Activated CD8-positive, alpha-beta memory T cell treated with anti-CD3 and anti-CD28 coated beads, Interleukin-2, amount 50 U/mL, for 4 hours (primary cell): ENCODE measurements at places on chromosomes 7 and 10.

DNA sequence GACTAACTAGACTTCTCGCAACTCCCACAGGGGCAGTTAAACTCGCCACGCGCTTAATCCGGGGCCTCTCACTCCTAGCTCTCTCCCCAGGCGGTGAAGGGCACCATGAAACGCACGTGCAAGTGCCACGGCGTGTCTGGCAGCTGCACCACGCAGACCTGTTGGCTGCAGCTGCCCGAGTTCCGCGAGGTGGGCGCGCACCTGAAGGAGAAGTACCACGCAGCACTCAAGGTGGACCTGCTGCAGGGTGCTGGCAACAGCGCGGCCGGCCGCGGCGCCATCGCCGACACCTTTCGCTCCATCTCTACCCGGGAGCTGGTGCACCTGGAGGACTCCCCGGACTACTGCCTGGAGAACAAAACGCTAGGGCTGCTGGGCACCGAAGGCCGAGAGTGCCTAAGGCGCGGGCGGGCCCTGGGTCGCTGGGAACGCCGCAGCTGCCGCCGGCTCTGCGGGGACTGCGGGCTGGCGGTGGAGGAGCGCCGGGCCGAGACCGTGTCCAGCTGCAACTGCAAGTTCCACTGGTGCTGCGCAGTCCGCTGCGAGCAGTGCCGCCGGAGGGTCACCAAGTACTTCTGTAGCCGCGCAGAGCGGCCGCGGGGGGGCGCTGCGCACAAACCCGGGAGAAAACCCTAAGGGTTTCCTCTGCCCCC, 19.5 kb downstream of the WNT8B start:
- DNase-seq, result peak; percentile 70

DNA sequence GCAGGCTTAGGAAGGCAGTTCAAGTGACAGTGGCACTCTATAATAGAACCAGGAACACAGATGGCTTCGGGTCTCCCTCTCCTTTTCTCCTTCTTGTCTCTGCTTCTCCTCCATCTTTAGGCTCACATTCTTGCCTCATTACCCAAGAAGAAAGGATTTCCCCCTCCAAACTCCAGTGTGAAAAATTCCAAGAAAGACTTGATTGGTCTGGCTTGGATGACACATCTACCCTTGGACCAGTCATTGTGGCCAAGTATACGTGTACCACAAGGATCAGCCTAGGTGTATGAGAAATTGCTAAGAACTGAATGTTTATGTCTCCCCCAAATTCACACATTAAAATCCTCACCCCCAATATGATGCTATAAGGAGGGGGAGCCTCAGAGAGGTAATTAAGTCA, 53.9 kb downstream of the PRTFDC1 start:
- no peak for DNase-seq

GRCh38 chr7:97818066-97818663, 54.0 kb downstream of the ASNS start:
- no peak for DNase-seq

DNA sequence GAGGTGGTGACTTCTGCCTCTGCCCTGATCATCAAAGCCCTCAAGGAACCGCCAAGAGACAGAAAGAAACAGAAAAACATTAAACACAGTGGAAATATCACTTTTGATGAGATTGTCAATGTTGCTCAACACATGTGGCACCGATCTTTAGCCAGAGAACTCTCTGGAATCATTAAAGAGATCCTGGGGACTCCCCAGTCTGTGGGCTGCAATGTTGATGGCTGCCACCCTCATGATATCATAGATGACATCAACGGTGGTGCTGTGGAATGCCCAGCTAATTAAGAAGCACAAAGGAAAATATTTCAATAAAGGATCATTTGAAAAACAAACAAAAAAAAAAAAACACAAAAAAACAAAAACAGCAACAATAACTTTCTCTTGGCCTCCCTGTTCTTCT, 59.5 kb upstream of the TOMM7 start:
- DNase-seq, result no peak

DNA sequence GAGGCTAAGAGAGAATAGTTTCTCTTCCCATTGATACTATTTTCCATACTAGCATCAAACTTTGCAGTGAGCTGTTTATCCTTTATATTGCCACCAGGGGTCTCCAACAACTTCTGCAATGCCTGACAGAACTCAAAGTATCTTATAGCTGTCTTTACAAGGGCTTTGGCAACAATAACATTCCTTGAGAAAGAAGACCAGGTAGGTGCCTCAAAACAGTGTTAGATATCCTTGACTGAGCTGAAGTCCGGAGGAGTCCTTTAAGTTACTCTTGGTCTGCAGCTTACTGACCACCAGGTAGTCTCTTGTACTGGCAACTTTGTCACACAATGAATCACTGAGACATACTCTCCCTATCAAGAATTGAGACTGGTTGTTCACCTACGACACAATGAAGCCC, 30.0 kb upstream of the TES start:
- no peak for DNase-seq

- no peak for DNase-seq
These were observed 547.5 kb upstream of the C7orf33 start for GRCh38 chr7:148042935-148043631.

GRCh38 chr7:70830060-70830395, 301.9 kb upstream of the GALNT17 start:
- no peak for DNase-seq

DNA sequence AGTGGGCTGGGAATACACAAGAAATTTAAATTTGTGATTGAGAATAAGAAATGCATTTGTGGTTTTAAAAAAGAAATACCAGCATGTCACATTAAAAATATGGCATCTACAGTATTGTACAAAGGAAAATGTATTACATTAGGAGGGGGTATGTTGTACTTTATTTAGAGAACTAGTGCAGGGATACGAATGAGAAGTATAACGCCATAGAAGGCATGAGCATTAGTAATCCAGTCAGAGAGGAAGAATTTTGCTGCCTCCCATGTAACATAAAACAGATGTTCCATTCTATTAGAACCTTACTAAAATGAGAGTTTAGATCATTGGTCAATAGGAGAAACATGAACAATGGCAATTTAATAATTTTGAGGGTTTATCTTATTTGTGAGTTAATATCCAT, 182.2 kb downstream of the ADK start:
- DNase-seq, result no peak

DNA sequence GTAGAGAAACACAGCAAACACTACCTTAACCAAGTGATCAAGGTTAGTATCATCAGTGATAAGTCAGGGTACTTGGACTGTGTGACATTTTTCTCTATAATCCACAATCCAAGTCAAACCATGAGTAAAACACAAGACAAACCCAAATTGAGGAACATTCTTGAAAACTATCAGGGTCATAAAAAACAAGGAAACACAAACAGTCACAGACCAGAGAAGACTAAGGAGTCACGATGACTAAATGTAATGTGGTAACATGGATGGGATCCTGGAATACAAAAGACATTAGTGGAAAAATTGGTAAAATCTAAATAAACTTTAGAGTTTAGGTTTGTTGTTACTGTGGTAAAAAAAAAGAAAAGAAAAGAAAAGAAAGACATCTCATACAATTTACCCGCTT, 103.8 kb downstream of the ARMH3 start:
- no peak for DNase-seq

DNA sequence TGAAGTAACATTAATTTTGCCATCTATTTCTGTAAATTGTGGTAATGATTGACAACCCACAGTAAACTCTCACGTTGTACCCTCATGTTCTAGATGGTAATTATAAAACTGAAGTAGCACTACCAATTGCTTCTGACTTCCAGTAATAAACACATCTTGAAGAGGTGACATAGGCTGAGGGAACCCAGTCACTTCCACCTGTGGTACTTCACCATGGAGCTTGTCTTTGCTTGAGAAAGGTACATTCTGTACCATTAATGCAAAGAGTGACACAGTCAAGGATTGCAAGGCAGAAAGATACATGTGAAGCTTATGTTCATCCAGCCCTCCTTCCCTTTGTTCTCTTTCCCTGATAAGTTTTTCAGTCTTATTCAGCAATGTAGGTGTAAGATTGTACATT, 11.2 kb downstream of the CAPZA2 start:
- DNase-seq, result no peak

GRCh38 chr10:11406746-11407145, 204.7 kb downstream of the USP6NL start:
- no peak for DNase-seq

DNA sequence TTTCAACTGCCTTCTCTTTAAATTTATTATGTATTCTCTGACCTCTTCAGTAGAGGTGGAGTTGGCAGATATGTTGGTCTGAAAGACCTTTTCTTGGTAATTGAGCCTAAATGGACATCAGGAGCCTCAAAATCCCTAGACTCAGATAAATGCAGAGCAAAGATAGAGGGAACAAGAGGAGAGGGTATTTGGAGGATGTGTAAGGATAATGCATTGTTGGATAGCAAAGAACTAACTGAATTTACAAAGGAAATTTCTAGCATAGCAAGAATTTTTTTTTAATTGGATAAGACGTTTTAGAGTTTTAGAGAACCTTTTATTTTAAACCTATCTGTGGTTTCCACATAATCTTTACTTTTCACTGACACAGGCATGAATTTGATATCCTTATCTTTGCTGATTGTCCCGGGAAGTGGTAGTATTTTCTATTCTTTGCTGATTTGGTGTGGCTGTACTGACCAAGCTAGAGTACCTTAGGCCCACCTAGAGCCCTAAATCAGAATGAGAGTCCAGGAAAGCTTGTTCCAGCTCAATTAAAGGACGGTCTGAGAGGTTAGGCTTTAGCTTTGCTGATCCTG, 91.3 kb downstream of the NRF1 start:
- no peak for DNase-seq

DNA sequence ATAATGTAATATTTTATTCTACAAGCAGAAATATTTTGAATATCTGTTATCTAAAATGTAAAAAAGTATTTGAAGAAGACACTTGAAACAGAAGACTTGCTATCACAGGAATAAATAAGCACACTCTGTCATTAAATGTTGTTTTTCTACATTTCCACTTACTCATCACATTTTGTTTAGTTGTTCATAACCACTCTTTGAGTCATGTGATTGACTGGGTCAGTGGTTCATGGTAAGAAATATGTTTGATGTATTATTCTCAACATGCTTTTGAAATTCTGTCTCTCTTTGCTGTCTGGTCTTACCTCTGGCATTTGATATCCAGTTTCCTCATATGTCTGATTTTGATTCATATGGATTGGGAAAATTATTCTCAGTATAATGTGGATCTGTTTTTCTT, 171.8 kb downstream of the SUGCT start:
- no peak for DNase-seq

- no peak for DNase-seq
These were observed 3.3 kb upstream of the ANKRD61 start for GRCh38 chr7:6027806-6028365.

DNA sequence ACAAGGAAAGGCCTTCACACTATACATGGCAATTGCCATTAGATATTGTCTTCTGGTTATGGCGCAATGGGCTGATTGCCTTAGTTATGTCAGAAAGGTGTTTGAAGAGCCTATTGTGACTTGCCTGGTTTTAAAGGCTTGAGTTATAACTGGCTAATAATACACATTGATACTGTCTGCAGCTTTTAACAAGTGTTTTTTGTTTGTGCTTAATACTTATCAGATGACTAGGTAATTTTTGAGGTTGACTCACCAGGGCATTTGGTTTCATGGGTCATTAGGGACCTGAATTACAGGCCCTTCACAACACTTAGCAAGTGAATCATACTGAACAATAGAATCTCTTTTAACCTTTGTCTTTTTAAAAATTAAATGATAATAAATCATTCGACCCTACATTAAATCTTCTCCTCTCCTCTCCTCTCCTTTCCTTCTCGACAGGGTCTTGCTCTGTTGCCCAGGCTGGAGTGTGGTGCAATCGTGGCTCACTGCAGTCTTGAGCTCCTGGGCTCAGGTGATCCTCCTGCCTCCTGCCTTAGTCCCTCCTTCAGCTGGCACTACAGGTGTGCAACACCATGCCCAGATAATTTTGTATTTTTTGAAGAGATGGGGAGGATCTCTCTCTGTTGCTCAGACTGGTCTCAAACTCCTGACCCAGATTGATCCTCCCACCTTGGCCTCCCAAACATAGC, 196.3 kb downstream of the JCAD start:
- DNase-seq, result no peak

DNA sequence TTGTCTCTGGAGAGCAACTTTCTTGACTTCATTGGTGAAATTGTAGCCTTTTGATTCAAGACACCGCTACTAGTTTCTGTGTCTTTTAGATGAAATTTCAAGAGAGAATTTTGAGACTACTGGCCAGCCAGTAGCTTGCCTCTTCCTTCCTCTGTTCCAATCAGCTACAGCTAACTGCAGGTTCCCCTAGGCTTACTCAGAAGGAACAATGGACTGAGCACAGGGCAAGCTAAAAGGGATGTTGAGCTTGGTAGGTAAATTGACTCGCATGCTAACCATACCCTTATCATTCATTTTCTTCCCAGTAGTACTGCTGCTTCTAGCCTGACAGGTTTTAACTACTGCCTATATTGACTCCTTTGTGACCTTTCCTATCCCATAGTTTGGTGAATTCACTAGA, 81.1 kb downstream of the RUNDC3B start:
- DNase-seq, result no peak

DNA sequence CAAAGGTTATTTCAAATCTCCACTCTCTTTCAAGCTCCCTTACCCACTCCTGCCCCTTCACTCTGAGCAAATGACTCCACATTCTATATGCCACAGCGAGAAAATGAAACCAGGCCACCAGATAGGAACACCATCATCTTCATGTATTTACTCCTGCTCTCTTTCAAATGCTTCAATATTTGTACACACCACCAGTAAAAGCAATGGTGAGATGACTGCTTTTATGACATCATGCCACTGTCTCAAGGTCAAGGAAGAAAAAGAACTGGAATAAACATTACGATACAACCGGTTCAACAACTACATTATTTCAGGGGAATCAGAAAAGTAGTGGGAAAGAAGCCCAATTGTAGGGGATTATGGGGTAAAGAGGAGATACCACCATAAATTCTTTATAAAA, 32.7 kb downstream of the PUS7 start:
- no peak for DNase-seq

DNA sequence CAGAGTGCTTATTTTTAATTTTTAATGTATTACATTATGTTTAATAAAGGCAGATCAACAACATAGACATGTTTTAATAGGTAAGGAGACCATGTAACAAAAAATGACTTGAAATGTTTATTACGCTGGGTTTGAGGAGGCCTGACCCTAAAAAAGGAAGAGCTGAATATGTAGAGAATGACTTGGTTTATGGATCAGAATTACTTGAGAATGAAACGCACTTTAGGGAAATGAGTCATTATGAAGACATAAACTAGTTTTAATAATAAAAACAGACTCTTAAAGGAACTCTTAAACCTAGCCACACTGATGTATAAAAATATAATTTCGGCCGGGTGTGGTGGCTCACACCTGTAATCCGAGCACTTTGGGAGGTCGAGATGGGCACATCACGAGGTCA, 56.5 kb downstream of the CTTNBP2 start:
- no peak for DNase-seq
